ENCODE measurements at places on chromosomes 7 and 10.

DNA sequence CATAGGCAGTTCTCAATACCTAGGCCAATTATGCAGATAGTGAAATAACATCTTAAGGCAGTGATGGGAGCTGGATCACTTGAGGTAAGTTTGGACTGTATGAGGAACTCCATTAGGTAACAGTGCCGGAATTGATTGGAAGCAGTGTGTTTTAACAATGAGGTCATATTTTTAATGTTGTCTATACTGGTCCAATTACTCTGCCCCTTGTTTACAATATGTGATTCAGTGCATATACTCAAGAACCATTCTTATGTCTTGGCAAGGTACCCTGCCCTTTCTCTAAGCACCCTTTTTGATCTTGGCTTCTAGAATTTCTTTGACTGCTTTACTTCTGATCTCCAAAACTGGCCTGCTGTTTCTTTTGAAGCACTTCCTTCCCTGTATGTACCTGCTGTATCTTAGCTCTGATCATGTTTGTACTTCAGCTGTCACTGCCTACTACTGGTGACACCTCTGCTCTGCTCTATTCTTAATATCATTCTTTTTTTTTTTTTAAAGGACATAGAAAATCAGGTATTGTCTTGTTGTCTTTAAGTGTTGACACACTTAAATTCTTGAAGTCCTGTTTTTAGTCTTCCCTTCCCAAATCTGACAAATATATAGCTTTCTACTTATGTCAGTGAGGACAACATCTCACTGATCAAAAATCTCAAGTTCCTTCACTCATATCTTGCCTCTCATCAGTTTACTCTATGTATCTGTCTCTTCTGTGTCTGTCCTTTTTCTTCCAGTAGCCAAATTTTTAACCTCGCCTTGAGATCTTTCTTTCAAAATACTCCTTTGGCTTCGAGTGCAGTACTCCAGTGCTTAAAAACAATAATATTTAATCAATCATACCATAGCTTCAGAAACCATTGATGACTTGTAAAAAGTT is 46.4 kb upstream of the RPA3 start:
- no peak for DNase-seq

DNA sequence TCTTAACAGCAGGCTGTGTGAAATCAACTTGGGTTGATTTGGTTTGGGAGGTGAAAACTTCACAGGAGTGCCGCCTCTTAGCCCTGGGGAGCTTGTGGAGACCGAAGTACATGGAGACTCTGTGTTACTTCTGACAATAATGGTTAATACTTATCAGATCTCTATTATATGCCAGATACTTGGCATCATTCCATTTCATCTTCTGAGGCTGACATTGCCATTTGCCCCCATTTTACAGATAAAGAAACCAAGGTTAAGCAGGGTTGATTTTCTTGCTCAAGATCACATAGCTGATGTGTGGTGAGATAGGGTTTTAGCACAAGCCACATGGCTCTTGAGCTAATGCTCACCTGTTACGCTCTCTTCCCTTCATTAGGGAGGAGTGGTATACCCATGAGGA is 150.6 kb upstream of the FAM13C start:
- no peak for DNase-seq

- no peak for DNase-seq
These were observed 44.2 kb upstream of the RNF148 start for GRCh38 chr7:122746948-122747347.

- DNase-seq: no peak
These were observed 31.2 kb downstream of the ABLIM1 start for GRCh38 chr10:114626841-114627240.

GRCh38 chr10:22251751-22252223 is 34.0 kb upstream of the EBLN1 start:
- DNase-seq: peak; percentile 84

DNA sequence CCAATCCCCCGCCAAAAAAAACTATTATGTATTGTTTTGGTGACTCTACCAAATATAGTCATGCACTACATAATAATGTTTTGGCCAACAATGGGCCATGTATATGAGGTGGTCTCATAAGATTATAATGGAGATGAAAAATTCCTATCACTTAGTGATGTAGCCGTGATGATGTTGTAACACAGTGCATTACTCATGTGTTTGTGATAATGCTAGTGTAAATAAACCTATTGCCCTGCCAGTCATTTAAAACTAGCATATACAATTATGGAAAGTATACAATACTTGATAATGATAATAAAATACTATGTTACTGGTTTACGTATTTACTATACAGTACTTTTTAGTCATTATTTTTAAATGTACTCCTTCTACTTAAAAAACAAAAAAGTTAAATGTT is 101.5 kb downstream of the SLC25A40 start:
- DNase-seq: no peak

GRCh38 chr7:116942504-116942903 is 10.8 kb upstream of the ST7 start:
- DNase-seq: no peak

- DNase-seq: no peak
These were observed 47.5 kb downstream of the CARD11 start for GRCh38 chr7:2996141-2996540.

DNA sequence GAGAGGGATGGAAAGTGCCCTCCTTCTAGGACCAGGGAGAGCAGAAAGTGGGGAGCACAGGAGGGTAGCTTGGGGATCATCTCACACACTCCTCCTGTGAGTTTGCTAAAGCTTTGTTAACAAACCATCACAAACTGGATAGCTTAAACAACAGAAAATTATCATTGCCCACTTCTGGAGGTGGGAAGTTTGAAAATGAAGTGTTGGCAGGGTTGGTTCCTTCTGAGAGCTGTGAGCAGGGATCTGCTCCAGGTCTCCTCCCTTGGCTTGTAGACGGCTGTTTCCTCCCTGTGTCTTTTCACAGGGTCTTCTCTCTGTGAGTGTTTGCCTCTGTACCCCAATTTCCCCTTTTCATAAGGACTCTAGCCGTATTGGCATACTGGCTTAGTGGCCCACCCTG is 32.0 kb upstream of the CXCL12 start:
- no peak for DNase-seq

All from KBM-7 (cell line).